Astrocyte of the spinal cord (primary cell): ENCODE measurements at places on chromosomes 6 and 20.

- DNase-seq: no peak
Measured at GRCh38 chr6:83127258-83127657, 59.8 kb downstream of the DOP1A start.

DNA sequence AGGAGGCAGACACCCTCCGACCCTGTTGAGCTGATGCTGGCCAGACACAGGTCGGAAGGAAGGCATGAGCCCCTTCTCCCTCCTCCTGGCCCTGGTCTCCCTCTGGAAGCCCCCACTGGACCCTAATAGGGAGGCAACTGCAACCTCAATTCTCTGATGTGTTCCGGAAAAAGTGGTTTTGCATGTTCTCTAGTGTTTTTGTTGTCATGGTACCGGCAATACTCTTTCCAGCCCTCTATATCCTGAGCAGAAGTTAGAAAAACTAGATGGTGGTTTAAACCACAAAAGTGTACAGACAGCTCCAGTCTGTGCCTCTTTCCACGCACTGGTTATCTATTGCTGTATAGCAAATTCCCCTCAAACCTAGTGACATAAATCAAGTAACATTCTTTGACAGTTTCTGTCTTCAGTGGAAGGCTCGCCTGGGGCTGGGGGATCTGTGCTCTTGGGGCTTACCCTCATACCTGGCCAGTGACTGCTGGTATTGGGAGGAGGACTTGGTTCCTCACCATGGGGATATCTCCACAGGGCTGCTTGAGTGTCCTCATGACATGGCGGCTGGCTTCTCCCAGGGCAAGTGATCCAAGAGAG is 37.0 kb downstream of the SYTL3 start:
- DNase-seq: no peak

- DNase-seq: no peak
Measured at GRCh38 chr6:119379809-119380208, 30.2 kb upstream of the MAN1A1 start.

GRCh38 chr6:163719028-163719742 is 304.7 kb downstream of the QKI start:
- DNase-seq: no peak

DNA sequence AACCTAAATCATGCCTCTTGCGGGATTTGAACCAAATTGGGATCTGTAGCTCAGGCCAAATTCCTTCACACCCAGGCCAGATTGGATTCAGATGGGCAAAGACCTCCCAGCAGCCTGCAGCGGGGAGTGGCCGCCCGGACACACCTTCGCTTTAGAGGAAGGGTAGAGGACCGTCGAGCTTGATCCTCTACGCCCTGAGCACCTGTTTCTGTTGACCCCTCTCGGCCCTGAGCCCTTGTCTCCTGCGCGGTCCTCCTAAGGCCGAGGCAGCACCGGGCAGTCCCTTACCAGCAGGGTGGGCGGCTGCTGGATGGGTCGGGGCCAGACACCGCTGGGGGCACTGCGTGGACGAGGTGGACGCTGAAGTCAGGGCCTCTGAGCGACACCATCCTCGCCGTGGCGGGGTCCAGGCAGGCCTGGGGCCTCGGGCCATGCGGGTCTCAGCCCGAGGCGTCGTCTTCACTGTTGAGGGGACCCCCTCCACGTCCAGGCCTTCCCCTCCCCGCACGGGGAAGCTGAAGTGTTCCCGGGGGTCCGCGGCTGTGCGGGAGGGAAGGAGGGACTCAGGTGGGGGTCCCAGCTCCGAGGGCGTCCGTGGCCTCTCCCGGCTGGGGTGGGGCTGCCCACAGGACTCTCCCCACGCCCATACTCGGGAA is 114.8 kb downstream of the SMOC2 start:
- DNase-seq: no peak

GRCh38 chr6:43761666-43762409 is 8.2 kb upstream of the VEGFA start:
- no peak for DNase-seq

DNA sequence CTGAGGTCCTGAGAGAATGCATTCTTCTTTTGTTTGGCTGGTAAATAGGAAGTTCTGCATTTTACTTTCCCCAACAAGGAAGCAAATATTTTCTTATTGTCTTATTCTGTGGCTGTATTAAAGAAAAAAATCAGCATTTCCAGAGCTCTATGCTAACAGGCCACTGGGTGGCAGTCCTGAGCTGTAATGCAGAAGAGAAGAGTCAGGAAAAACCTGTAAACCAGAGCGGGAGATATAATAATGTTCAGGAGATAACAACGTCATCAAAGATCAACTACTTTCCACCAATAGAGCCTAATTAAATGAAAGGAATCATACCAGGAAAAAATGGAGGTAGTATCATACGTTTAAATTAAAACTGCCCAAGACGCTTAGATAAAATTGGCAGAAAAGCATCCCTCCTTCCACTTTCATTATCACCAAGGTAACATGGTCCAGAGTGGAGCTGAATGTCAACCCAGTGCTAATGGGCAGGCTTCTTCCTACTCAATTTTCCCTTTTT is 55.6 kb upstream of the CARMIL1 start:
- peak; percentile 75 for DNase-seq

DNA sequence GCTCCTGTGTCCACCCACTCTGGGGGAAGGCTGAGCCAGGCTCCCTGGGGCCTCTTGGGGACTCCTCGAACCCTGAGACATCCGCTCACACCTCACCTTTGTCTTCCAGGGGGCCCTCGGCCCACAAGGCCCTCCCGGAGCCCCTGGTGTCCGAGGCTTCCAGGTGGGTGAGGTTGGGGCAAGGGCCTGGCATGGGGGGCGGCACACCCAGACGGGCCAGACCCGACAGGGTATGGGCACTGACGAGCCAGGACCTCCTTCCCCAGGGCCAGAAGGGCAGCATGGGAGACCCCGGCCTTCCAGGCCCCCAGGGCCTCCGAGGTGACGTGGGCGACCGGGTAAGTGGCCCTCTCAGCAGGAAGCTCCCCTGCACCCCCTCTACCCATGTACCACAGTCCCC is 13.4 kb downstream of the COL9A3 start:
- DNase-seq: no peak

DNA sequence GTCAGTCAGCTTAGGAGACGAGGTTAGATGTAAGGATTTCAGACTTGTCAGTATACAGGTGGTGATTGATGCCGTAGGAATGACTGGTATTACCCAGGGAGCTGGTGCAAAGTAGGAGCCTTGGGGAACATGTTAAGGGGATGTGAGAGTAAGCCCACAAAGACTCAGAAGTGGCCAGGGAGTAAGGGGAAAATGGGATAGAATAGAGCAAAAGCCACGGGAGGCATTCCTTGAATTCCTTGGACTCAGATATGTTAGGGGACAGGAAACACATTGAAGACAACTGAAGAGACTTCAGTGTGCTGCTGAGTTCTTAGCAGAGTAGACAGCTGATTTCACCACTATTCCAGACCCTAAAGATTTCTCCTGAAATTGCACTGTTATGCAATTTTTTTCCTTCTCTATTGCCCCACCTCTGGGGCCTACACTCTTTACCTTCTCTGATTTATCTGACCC is 1.2 kb upstream of the ACAT2 start:
- DNase-seq: peak; percentile 50

DNA sequence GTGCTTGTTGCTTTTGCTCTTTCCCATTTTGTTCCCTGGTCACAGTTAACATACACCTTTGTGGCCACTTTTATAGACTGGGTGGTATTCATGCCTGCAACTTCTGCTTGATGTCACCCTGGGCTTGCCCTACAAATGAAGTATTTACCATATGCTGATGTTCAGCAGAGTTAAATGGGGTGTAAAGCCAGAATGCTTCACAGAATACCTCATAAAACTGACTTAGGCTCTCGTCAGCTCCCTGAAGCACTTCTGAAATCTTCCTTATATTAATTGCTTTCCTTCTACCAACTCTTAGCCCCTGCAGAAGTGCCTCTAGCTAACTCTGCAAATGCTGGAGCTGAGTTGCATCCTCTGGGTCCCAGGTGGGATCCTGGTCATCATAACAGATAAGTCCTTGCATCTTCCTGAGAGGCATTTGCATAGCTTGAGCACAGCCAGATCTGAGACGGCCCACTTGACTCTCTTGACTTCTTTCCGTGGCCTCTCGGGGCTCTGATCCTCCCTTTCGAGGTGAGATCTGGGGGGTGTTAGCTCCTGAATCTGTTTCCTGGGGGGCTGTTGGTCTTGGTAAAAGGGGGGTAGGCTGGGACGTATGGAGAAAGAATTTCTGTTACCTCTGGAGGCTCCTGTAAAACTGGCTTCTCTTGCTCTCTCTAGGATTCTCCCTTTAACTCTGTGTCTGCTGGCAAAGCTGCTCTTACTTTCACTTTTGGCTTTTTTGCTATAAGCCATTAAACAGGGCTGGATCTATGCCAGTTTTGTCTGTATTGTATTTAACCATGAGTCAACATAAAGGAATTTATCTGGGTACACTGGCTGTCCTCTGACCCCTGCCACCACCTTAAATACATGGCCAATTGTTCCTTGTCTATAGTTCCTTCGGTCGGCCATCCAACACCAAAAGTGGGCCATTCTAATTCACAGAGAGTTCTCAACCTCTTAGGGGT is 223.0 kb upstream of the SYNCRIP start:
- peak; percentile 77 for DNase-seq

DNA sequence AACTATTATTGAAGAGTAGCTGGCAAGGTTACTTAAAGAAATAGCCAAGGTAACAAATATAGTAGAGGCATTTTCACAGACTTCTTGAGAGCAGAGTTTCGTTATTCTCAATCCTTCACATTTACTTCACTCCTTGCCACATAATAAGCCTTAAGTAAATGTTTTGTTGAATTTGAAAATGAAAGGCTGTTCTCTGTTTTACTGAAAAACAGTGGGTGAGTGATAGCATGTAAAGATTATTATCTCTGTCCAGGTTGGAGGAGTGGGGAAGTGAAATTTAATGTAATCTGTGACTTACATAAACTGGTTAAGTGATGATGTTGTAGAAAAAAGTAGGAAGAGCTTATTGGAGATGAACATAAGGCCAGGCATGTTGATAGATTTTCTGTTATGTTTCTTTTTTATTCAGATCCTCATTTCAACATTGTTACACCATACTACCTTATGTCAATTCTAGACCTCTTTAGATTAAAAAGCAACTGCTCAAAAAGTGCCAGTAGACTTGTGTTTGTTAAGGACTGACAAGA is 55.0 kb downstream of the QKI start:
- DNase-seq: no peak

- no peak for DNase-seq
Measured at GRCh38 chr20:3432844-3433243, 25.4 kb upstream of the DNAAF9 start.

GRCh38 chr20:11101243-11101642 is 427.4 kb upstream of the JAG1 start:
- DNase-seq: peak; percentile 6

DNA sequence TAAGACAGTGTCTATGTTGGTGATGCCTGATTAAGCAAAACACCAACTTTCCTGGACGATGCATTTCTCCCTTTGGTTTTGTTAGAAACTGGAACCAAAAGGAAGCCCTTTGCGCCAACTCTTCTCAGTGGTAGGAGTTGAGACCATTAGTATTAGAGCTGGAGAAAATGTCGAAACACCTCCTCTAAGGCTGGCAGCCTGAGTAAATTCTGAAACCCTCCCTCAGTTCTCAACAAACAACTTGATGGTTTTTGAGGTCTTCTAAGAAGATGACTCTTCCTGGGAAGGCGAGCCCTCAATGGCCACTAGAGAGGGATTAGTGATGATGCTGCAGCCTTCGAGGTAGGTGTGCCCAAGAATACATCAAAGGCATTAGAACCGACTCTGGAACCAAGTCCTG is 78.4 kb upstream of the CCN6 start:
- DNase-seq: no peak

DNA sequence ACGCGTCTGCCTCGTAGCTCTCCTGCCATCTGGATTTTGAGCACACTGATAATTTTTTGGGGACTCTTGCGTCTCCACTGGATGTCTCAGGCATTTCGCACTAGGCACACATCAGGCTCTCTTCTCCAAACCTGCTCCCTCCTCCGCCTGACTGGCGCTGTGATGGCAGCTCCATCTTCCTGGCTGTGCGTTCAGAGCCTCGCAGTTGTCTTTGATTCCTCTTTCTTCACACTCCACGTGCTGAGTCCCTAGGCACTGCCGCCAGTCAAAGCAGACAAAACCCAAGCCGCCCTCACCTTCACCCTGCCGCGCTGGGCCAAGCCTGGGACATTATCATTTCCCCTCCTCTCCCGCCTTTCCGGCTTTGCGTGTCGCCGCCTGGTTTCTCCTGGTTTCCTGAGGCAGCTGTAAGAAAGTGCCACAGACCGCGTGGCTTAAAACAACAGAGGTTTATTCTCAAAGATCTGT is 778 bp downstream of the PSMG4 start:
- peak; percentile 24 for DNase-seq

DNA sequence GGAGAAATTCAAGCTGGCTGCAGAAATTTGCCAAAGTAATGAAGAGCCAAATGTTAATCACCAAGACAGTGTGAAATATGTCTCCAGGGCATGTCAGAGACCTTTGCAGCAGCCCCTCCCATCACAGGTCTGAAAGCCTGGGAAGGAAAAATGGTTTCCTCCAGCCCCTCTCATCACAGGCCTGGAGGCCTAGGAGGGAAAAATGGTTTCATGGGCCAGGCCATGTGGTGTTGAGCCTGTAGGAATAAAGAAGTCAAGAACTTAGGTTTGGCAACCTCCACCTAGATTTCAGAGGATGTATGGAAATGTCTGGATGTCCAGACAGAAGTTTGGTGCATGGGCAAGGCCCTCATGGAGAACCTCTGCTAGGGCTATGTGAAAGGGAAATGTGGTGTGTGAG is 185.0 kb downstream of the SLC35F1 start:
- DNase-seq: no peak

GRCh38 chr6:158185729-158186456 is 17.7 kb downstream of the GTF2H5 start:
- DNase-seq: peak; percentile 76

DNA sequence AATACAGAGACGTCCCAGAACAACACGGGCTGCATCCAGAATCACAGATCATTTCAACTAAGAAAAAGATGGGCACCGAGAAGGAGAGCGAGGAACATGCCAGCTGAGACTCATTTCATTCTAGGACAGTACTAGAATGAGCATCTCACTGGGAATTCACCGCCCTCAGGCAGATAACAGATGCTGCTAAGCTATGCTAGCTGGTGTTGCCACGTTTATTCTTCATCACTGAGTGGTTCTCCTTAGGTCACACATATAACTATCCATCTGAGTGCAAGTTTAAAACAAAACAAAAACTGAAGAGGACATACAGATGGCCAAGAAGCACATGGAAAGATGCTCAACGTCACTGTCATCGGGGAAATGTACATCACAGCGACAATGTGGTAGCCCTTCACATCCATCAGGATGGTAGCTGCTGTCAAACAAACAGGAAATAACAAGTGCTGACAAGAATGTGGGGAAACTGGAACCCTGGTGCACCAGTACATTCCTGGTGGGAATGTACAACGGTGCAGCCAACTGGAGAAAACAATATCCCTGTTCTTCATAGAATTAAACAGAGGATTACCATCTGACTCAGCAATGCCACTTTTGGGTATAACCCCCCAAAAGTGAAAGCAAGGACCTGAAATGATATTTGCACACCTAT is 97.6 kb downstream of the SLC22A23 start:
- no peak for DNase-seq
